ENCODE measurements at places on chromosomes 13 and 19.

GRCh38 chr19:58227964-58228584 is 640 bp upstream of the ZNF544 start:
- no peak for DNase-seq

- DNase-seq: no peak
These were observed 45.4 kb downstream of the PEPD start for GRCh38 chr19:33476151-33476707.

DNA sequence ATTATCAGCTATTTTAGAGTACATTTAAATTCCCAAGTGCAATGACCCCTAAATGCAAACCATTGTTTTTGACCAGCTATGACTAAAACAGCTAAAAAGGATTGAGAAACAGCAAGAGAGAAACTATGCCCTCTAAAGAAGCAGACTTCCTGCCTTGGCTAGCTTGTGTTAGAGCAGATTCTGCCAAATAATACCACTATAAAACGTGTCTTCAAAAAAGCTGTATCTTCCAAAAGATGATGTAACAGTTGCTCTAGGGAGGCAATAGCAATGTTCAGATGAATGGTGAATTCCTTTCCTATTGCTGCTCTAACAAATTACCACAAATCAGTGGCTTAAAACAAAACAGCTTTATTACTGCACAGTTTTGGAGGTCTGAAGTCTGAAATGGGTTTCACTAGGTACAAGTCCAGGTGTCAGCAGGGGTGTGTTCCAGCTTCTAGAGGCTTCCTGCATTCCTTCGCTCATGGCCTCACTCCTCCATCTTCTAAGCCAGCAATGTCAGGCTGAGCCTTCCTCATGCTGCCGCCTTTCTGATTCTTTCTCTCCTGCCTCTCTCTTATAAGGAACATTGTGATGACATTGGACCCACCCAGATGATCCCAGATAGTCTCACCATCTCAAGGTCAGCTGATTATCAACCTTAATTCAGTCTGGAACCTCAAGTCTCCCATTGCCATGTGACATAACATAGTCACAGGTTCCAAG is 84.5 kb downstream of the LRRC63 start:
- DNase-seq: no peak

DNA sequence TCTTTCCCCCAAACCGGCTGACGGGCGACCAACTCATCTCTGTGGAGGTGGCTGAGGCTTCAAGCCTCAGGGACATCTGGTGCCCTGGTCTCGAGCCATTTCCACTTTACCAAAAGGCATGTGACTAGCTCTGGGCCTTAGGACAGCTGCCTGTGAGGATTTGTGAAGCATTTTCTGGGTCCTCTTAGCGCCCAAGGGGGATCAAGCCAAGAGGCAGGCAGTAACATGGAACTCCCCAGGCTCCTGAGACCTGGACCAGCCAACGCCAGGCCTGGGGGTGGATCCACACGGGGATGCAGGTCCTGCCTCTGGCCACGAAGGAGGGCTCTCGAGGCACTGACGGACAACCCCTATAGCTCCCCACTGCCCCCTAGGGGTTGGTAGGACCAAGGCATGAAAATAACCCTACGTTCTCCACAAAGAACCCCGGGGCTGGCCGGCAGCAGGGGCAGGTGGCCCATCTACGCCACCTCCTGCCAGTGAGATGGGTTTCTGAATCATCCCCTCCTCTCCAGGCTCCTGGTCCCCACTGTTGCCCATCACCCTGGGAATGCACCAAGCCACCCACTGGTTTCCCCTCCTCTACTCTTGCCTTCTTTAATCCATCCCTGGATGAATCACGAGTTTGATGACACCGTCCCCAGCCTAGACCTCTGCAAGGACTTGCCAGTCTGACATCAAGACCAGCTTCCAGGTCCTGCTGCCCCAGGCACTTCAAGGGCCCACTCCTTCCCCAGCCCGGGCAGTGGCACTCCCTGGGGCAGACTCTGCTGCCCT is 7.0 kb upstream of the MYDGF start:
- DNase-seq: peak; percentile 43

DNA sequence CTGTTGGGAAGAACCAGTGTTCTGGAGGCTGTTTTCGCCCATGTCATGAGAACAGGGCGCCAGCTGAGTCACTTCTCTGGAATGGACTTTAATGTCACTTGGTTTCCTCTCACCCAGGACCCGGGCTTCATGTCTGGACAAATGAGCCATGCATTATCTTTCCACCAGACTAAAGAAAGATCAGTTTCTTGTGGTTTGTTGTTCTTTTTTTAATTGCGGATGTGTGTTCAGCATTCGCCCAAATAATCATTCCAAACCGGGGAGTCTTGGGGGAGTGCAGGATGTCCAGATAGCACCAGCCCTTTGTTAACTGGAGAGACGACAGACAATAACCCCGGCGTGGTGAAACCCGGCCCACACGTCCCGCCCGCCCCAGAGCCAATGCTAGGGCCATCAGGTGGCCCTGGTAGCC is 102.5 kb downstream of the COL4A2 start:
- DNase-seq: no peak

DNA sequence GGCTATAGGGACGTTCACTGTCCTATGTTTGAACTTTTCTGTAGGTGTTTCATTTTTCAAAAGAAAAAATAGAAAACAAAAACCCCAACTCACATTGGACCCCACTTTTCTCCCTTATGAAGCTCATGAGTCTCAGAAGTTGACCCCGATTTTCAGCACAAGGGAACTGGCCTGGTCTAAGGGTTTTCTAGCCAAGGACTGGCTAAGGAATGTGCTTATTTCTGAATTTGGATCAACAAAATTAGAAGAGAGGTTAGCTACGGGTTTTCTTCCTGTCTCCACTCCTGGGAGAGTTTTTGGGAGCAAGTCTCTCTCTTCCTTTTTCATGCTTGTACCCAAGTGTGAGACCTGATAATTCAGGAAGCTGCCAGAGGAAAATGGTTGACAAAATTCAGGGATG is 453.2 kb downstream of the KLF12 start:
- no peak for DNase-seq

GRCh38 chr19:31071136-31071855 is 277.9 kb downstream of the TSHZ3 start:
- DNase-seq: no peak

- DNase-seq: no peak
These were observed 85.0 kb downstream of the MIPEP start for GRCh38 chr13:23804166-23804565.

DNA sequence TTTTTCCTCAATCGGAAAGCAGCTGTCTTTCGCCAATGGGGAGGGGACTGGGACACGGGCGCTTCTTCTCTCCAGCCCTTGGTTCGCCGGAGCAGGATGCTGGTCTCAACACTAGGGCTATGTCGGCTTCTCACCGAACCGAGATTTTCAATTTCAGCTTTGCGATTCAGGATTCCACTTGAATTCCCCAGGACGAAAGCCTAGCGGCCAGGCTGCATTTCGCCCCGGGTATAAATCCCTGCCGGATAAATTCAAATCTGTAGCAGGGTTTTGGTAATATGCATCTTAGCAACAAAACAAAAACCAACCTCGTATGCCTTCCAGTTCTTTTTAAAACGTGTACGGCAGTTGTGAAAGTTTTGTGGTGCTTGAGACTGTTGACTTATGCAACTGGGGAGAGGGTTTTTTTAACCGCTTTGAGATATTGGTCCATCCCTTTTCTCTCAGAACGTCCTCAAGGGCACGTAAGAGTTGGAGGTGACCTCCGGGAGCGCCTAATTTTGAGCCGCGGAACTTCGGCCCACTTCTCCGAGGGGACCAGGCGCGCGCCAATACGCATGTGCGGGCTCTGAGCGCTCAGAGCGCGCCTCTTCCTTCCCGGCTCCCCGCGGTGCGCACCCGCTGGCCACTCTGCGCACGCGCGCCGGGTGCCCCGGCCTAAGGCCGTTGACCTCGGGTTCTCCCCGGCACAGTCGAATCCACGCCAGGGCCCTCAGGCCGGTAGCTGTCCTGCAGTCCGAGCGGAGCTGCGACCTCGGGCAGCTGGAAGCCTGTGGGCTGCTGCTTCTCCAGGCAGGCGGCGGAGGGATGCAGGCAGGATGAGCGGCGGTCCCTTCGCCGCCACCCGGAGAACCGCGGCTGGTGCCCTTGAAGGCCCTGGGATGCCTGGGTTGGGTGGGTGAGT is 7.6 kb downstream of the POU4F1 start:
- no peak for DNase-seq

GRCh38 chr13:51317262-51317661 is 22.2 kb upstream of the SERPINE3 start:
- DNase-seq: no peak

GRCh38 chr13:41973247-41973741 is 12.4 kb upstream of the VWA8 start:
- no peak for DNase-seq

DNA sequence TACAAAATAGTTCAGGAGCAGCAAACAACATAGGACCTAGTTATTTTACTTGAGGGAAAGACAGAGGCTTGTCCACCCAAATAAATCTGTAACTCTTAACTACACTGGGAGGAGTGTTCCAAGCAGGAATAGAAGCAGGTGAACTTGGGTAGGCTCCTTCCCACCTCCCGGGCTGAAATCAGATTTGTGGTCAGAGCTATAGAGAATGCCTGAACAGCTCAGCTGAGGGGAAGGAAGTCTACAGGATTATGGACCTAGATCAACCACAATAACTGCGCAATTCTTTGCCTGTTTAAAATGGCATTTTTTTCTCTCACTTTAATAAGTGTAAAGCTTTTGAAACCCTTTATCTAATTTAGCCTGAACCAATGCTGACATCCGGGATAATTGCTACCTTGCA is 73.5 kb upstream of the IRS2 start:
- DNase-seq: no peak

DNA sequence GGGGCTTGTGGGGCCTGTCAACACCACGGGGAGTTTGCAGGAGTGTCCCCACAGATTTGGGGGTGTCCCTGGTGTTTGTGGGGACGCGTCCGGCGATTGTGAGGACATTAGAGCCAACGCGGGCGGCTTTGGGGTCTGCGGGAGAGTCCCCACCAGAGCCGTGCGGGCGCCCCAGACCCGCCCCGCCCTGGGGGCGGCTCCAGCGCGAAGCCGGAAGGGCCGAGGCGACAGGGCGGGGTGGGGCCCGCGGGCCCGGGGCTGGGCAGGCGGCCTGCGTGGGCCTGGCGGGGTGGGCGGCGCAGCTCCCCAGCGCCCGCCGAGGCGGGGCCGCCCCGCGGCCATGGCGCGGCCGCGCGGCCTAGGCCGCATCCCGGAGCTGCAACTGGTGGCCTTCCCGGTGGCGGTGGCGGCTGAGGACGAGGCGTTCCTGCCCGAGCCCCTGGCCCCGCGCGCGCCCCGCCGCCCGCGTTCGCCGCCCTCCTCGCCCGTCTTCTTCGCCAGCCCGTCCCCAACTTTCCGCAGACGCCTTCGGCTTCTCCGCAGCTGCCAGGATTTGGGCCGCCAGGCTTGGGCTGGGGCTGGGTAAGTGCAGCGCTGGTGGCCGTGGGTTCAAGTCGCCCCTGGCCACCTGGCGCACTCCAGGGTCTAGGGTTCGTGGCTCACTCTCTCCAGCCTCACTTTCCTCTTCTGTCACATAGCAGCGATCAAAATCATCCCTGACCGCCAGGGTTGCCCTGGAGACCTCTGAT is 10.3 kb downstream of the PDE4A start:
- no peak for DNase-seq

- DNase-seq: no peak
These were observed 6.4 kb upstream of the XPO4 start for GRCh38 chr13:20908714-20909497.

- no peak for DNase-seq
These were observed 47.8 kb downstream of the PEPD start for GRCh38 chr19:33473653-33474305.

GRCh38 chr13:75800545-75800944 is 164.4 kb downstream of the LMO7 start:
- no peak for DNase-seq

DNA sequence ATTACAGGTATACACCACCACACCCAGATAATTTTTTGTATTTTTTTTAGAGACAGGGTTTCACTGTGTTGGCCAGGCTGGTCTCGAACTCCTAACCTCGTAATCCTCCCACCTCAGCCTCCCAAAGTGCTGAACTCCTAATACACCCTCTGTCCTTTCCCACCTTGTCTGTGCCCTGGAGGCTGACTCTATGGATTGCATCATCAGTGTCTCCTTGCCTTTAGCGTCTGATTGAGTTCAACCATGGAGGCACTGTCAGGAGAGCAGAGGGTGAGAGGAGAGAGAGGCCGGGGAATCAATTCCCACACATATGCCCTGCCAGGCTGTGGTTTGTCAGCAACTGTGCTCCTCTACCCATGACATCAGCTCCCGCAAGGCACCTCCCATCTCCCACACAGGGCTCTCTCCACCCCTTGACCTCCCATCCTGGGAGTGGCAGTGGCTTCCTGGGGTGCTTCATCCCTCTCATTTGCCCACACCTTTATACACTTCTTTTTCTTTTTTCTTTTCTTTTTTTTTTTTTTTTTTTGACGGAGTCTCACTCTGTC is 12.6 kb upstream of the LILRB4 start:
- no peak for DNase-seq

- DNase-seq: no peak
These were observed 9.1 kb downstream of the UBE2L5 start for GRCh38 chr13:30431269-30431940.

Data from NCI-H446 (cell line).